Naive thymus-derived CD8-positive, alpha-beta T cell (primary cell): ENCODE measurements at places on chromosomes 12 and 14.

DNA sequence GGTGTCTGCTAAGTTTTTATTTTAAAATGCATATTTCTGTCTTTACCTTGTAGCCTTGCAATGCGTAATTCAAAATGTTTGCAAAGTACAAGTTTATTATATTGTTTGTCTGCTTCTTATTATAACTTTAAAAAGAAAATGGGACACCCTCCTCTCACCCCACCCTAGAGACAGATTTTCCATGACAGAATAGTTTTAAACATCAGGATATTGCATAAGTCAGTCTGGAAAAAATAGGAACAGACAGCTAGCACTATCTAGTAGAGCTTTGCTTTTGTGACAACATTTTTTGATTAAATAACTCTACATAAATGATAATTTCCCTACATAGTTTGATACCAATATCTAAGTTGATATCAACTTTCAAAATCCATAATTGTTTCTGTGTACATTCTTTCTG, 71.3 kb downstream of the PDE3A start:
- no peak for DNase-seq

DNA sequence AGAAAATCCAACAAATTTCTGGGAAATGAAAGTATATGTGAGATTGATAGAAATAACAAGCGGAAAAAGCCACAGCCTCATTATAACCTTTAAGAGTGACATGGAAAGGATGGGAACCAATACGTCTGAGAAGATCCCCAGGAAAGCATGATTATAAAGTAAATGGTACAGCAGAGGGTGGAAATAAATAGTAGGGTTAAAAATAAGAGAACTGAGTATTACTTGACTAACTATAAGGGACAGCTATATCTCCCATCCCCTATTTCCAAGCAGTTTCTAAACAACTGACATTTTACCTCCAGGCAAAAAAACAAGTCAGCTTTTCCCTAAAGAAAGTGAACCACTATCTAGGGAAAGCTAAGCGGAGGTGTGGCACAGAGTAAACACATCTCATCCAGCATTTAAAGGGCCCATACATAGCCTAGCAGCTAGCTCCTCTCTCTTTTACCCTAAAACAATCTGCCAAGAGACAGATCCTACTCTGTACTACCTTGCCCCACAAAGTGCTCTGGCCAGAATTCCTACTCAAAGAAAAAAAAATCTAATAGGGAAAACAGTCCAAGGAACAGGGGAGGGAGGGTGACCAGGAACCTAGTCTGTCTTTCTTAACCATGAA, 11.2 kb downstream of the OSBPL8 start:
- no peak for DNase-seq

DNA sequence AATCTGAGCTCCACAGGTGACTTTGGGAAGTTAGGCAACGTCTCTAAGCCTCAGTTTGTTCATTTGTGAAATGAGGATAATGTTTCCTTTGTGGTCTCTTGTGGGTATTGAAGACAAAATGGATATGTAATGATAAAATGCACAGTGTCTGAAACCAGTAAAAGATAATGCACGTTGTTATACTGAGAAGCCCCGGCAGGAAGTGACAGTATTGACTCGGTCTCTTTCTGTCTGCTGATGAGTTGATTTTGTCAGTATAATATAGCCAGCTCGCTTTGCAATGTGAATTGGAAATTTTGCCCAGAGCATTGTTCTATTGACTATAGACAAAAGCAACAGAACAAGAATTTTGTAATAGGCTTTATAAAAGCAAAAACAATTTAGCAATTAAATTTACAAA, 49.2 kb upstream of the SLC38A1 start:
- no peak for DNase-seq

GRCh38 chr14:99440278-99440677, 40.4 kb downstream of the SETD3 start:
- no peak for DNase-seq

- no peak for DNase-seq
Observed at GRCh38 chr12:102009796-102010195, 52.0 kb downstream of the WASHC3 start.

- DNase-seq, result no peak
Observed at GRCh38 chr12:121144416-121144914, 11.8 kb downstream of the P2RX7 start.

DNA sequence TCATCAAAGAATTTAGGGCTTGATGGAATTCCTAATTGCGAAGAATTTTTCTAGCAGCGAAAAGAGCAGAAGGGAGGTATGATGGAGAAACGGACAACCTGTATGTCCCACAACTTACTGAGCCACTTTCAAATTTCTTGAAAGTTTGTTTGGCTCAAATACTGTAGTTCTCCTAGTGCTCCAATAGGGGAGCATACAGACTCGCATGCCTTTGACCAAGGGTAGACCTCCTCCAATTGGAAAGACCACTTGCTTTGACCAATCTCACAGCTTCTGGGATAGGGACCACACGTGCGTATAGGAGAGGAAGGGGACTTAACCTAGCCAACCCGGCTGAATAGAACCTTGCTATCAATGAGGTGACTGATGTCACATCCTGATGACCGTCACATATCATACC, 28.6 kb downstream of the SLC35F4 start:
- DNase-seq, result no peak

- no peak for DNase-seq
Observed at GRCh38 chr12:110546339-110546738, 36.8 kb downstream of the PPTC7 start.

- no peak for DNase-seq
Observed at GRCh38 chr12:115962216-115962615, 315.3 kb downstream of the MED13L start.

- DNase-seq, result no peak
Observed at GRCh38 chr14:87351007-87351406, 642.0 kb downstream of the GALC start.

DNA sequence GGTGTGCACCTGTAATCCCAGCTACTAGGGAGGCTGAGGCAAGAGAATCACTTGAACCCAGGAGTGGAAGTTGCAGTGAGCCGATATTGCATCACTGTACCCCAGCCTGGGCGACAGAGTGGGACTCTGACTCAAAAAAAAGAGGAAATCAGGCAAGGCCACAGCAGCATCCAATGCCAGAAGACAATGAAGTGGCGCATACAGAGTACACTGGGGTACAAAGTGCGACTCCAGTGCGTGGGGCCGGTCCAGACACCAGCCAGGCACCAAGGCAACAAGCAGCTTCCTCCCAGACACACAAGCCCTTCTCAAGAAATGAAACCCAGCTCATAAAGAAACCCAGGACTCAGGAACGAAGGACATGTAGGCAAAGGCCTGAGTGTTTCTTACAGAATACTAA, 28.2 kb downstream of the TTC7B start:
- no peak for DNase-seq

DNA sequence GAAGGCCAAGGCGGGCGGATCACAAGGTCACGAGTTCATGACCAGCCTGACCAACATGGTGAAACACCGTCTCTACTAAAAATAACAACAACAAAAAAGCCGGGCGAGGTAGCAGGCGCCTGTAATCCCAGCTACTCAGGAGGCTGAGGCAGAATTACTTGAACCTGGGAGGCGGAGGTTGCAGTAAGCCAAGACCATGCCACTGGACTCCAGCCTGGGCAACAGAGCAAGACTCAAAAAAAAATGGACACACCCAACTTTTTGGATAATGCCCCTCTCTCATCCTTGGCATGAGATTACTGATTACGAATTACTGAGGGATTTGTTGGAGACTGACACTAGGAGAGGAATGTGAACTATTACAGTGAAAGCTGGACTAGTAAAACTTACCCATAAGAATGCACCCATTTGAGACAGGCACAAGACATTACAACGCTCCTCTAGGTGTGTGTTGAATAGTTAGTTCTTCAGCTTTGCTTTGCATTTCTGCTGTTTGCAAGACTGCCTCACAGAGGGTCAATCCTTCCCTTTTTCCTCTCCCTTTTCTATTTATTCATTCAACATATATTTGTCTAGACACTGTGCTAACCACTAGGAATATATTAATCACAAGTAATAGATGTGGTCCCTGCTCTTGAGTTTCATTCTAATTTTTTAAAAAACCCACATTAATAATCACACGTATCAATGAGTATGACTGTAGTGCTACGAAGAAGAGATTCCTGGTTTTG, 46.0 kb upstream of the OR5AU1 start:
- no peak for DNase-seq

DNA sequence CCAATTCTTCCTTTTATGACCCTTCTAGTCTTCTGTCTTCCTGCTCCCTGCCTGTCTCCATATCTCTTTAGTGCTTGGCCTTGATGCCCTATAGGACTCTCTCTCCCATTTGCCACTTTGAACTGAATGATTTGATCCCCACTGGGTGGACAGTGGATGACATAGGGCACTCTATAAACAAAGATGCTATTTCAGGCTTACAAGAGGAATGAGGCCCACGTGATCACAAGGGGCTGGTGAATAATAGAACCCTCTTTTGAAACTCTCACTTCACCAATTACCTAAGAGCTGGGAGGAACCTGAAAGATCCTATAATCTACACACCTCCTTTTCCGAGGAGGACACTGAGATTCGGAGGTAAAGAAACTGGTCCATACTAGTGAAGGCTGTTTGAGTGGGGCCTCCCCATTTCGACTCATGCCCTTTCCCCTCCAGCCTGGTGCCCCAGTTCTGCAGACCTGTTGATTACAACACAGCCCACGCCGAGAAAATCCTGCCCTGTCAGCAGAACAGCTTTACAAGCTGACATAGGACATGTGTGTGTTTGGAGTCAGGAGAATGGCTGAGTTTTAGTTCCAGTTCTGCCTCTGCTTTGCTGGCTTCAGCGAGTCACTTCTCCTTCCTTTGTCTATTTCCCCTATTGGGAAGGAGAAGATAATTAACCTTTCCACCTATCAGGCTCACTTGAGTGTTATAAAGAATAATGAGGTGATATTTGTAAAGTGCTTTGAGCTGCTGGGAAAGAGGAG, 400.3 kb downstream of the ZFP36L1 start:
- no peak for DNase-seq

DNA sequence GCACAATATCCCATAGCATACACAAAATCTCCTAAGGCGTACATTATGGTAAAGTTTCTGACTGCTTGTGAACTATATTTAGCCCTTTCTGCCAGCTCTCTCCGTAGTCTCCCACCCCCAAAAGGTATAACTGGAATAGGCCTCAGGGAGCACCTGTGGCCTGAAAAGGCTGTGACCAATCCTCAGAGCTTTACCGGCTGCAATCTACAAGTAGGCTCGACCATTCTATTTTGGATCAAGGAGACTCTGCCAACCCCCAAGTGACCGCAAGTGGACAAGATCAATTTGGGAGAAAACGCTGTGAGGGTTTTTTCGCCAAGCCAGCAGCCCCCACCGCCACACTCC, 1.2 kb downstream of the PPTC7 start:
- DNase-seq, result no peak

- no peak for DNase-seq
Observed at GRCh38 chr14:20332431-20332787, 670 bp downstream of the CCNB1IP1 start.

DNA sequence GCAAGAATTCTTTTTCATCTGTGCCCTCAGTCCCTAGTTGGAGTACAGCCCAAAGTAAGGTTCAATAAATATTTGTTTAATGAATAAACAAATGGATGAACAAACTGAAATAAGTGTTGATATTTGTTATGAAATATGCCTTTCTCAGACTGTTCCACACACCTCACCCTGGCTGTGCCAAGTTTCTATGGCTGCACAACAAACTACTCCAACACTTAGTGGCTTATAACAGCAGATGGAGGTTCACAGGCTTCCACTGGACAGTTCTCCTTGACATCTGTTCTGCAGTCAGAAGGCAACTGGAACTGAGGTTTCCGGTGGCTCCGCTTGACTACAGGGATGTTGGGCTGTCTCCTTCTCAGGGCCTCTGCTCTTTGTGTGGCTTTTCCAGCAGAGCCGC, 197.1 kb downstream of the RGS6 start:
- no peak for DNase-seq

DNA sequence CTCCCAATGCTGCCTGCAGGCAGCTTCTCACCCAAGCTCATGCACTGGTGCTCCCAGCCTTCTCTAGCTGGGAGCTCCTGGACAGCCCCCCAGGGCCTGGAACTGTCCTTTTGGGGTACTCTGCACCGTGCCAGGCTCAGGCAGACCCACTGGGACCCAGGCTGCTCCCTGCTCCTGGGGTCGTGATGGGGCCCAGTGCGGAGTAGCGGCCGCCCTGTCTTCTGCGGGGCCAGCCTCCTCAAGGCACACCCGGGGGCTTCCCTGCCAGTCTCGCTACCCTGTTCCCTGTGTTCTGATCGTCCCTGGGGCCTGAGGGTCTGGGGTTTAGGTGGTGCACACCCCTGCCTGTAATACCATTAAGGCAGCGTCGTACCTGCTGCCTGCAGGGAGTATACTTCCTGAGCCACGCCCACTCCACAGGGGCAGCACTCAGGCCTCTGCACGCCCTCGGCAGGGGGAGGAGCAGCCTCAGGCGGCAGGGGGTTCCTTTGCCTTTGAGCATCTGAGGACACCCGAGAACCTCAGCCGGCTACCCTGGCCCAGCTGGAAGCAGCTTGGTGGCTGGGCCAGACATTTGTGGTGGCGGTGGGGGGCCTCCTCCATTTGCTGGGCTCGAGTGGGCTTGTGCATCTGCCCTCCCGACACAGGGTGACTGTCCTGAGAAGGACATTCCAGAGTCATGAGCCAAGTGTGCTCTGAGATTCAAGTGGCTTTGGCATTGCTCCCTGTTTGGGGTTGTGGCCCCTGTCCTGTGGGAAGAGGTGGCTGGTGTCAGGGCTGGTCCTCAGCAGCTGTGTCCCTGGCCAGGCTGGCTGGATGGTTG, 9.2 kb upstream of the CRIP2 start:
- DNase-seq, result no peak

- DNase-seq, result no peak
Observed at GRCh38 chr14:90714811-90715210, 101.4 kb downstream of the TTC7B start.

DNA sequence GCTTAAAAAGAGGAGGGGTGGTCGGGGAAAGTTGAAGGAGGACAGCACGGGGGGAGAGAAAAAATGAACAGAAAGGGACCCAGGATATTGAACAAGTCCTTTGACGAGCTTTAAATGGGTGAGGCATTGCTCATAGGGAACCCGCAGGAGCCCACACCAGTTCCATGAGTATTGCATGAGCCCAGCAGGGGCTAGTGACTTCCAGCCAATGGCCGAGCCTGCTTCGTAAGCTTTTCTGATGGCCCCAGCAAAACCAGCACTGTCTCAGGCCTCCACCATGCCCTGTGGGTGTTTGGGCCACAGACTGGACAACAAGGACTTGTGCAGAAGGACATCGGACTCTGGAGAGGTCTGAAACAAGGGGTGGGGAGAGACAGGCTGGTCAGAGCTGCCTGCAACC, 109.5 kb downstream of the ZFP36L1 start:
- DNase-seq, result no peak

DNA sequence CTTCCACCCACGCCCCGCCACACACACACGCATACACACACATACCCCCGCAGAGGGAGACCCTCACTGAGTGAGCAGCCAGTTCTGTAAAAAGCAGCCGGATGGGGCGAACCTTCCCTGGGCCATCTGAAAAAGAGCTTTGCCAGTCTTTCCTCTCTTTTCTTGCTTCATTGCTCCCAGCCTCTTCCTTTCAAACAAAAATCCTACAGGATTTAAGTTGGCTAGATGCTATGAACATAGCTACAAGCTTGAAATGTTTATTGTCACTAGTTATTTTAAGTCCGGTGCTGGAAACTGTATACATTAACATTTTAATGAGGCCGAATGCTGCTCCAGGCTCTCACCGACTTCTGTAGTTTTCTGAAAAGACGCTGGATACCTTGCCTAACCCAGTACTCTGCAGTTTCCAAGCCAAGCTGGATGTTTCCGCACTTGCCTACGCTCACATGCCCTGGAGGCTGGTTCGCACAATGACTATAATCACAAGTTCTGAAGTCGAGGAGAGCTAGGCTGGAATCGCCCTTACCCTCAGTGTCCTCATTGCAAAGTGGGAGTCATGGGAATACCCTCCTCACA, 39.2 kb downstream of the LTBP2 start:
- DNase-seq, result no peak
